Naive thymus-derived CD4-positive, alpha-beta T cell (primary cell): ENCODE measurements at places on chromosomes 1 and 21.
A peak's percentile ranks its signal among the peaks of the same experiment; 100 is the strongest.

- DNase-seq = no peak
Measured at GRCh38 chr21:36902793-36903192, 63.7 kb downstream of the HLCS start.

- no peak for DNase-seq
Measured at GRCh38 chr1:74853756-74854155, 120.8 kb downstream of the TYW3 start.

GRCh38 chr1:169568497-169568896, 17.8 kb downstream of the F5 start:
- DNase-seq = no peak

GRCh38 chr1:8014381-8014988, 11.6 kb downstream of the ERRFI1 start:
- DNase-seq = no peak

DNA sequence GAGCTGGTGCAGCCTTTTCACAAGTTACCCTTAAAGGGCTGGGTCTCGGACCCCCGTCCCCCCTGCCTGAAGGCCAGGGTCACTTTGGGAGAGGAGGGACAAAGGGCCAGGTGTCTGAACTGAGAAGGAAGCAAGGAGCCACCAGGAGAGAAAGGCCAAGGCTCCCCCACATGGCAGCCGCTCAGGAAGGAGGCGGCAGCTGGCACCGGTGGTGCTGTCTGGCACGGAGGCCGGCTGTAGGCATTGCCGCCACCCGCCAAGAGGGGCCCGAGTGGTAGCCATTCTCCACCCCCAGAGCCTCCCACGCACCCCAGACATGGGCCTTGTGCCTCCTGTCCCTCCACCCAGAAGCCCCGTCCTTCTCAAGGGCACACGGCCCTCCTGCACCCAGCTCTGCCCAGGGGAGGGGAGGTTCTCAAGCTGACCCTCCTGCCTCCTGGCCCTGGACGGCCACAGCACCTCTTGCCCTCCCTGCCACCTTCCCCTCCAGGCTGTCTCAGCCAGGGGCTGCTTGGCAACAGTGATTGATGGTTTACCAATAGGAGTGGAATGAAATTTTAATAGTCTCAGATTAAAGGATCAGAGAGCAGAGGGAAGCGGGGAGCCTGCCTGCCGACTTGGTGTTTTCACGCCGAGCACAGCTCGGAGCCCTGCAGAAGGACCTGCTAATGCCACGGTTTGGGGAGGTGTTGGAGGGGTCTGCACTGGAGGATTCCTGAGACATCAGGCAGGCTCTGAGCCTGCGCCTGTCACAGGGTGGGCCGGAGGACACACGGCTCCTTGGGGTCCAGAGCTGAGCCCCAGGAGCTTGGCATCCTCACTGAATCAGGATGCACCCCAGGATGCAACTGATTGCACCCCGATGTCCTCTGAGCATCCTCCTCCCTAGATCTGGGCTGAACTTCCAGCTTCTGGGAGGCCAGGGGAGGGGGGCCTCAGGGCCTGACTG, 211.9 kb upstream of the VAMP3 start:
- no peak for DNase-seq

- DNase-seq = no peak
Measured at GRCh38 chr1:40772146-40772955, 11.2 kb upstream of the KCNQ4 start.

DNA sequence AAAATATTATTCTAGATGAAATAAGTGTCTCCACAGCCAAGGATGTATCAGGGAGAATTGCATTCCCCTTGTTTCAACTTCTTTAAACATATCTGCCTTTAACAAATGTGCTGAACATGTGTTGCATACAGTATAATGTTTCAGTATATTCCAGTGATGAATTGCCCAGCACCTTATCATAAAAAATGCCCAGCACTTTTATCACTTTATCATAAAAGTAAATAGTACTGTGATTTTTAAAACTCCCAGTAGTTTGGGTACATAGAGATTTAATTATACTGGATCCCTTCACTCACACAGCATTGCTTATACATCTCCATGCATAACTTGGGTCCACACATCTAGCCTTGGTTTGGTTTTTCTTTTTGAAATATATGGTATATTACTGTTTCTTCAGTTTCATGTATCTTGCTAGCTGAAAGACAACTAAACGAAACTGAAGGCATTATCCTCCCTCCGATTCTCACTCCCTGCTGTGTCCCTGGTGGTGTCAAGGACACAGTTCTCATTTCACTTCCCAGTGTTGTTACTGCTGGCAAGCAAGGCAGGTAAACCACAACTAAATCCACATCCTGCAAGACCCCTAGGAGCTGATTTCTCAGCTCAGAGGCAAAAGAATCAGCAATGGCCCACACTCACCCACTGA, 118.2 kb upstream of the SLC44A3 start:
- no peak for DNase-seq

DNA sequence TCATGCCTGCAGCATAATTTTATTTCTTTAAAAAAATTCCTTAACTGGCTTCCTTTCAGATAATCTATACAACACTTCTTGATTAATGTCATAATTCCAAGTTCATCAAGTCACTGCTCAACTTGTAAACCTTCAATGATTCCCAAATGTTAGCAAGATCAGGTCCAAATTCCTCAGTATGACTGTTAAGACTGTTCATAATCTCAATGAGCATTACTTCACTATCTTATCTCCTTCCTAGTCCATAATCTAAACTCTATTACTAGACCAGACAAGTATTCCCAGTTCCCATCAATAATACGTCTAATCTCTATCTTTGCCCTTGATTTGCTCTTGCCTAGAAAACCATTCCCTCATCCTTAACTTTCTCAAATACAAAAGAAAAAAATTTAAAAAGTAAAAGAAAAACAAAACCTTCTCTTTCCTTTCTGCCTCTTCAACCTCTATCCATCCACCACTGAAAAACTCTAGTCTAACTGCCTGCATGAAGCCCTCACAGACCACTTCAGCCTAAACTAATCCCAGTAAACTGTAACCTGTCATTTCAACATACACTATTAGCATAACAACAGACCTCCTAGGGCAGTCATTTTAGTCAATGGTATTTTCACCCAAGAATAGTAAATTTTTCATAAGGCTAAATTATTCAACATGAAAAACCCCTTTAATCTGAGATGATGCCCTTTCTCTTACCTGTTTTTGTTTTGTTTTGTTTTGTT, 15.5 kb downstream of the LUZP1 start:
- no peak for DNase-seq

DNA sequence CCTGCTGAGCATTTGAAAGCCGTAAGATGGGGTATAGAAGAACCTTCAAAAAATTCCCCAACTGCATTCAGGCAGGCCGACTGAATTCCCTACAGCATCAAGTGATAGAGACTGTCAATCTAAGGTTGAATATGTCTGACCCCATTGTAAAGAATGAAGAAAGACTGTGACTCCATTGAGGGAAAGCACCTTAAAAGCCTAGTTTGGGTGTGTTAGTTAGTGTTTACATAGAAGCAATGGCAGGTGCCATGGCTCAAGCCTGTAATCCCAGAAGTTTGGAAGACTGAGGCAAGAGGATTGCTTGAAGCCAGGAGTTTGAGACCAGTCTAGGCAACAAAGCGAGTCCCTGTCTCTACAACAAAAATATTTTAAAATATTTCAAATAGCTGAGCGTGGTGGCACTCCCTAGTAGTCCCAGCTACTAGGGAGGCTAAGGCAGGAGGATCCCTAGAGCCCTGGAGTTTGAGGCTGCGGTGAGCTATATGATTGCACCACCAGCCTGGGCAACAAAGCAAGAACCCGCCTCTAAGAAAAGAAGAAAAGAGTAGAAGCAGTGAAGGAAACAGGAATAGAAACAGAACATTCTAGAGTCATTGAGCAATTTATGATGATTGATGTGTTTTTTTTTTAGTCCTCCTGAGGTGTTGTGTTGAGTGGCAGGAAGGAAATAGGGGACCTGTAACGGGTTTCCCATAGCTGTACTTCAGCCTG, 15.4 kb downstream of the POLR3GL start:
- peak; percentile 67 for DNase-seq

DNA sequence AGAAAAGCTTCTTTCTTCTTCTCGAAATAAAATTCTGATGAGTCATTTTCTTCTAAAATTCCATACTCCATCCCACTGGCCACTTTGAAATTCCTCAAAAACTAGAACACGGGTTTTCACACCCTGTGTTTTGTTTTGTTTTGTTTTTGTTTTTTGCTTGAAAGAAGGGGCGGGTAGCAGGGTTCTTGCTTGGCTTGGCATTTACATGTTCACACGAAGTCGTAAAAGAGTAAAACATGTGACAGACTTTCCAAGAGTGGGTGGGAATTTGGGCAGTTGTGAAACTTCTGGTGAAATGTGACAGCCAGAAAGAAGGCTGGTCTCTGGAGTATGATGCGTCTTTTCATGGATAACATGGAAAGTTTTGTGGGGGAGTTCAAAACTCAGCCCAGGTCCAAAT, 47.1 kb upstream of the FMN2 start:
- no peak for DNase-seq

DNA sequence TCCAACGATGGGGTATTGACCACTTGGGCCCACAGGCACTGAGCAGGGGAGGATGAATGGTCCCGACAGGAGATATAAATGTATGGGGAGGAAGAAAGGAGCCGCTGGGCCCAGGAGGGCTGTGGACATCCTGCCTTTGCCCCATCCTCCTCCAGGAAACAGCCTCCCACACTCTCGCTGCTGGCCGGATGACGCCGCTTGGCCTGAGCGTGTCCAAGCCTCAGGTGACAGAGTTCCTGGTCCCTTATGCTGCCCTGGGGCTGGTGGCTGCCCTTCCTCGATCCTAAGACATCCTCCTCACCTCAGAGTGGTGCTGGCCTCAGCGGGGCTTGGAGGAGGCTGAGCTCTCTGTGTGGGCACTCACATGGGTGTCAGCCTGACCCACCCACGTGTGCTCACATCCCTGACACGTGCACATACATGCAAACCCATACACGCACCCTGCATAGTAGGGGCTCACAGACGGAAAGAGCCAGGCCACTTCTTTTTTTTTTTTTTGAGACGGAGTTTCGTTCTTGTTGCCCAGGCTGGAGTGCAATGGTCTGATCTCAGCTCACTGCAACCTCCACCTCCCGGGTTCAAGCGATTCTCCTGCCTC, 5.9 kb upstream of the SERINC2 start:
- DNase-seq = no peak

DNA sequence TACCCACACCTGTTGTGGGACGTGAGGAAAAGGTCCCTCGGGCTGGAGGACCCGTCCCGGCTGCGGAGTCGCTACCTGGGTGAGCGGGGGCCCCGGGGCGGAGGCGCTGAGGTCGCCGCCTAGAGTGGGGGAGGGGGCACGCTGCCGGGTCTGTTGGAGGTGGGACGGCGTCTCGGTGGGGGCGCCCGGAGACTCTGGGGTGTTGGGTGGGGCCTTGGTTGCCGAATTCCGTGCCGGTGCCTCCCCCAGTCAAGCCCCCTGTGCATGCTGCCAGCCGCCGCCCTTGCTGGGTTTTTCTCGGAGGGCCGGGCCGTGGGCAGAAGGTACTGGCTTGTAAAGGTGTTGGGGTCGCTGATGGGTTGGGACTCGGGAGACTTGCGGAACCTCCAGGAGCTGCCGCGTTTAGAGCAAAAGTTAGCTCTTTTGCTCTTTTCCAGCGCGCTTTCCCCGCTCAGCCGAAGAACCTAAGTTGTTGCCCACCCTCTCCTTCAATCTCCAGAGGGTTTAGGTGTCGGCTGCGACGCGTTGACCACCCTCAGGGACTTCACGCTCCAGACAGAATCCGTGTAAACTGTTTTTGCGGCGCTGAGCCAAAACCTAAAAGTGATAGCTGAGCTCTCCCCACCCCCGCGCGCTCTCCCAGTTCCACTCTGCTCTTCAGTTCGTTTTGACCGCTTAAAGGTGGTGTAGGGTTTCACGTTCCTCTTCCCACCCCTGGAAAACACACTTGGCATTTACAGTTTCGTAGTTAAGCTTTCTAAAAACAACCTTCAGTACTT, at the start of gene MPC2:
MPC2 (minus strand) TSS at position 143 of the 779 bp plus-strand sequence. CDS start 1,231 bp downstream, outside the sequence.
- peak; percentile 70 for DNase-seq

- no peak for DNase-seq
Measured at GRCh38 chr1:26535201-26535600, 5.6 kb downstream of the RPS6KA1 start.

- DNase-seq = peak; percentile 86
Measured at GRCh38 chr1:116769561-116769977, 15.3 kb downstream of the CD2 start.

GRCh38 chr1:37482004-37482785, 7.8 kb downstream of the ZC3H12A start:
- no peak for DNase-seq

GRCh38 chr1:183968386-183968785, 69.1 kb downstream of the COLGALT2 start:
- DNase-seq = no peak

- no peak for DNase-seq
Measured at GRCh38 chr1:222047366-222047765, 305.5 kb upstream of the DUSP10 start.

DNA sequence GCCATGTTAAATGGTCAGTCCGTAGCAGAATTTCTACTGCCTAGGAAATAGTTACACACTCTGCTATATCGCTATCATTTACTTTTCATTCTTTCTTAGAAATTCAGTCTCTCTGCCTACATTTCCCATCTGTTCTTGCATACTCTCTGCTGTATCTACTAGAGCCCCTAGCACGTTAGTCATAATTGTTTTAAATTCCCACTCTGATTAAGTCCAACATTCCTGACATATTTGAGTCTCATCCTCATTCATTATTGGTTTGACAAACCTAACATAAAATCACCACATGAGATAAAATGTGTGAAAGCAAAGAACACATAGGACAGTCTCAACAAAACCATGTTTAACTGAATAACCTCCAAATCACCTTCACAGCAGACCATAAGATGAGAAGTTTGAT, 513.6 kb downstream of the PLPP3 start:
- no peak for DNase-seq

GRCh38 chr1:15141935-15142539, 11.5 kb upstream of the TMEM51 start:
- no peak for DNase-seq

DNA sequence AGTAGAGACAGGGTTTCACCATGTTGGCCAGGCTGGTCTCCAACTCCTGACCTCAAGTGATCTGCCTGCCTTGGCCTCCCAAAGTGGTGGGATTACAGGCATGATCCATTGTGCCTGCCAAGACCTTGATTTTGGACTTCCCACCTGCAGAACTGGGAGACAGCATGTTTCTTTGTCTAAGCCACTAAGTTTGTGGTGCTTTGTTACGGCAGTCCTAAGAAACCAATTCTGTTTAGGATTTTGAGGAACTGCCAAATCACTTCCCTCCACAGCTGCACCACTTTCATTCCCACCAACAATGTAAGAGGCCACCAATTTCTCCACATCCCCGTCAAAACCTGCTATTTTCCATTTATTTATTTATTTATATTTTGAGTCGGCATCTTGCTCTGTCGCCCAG, 46.1 kb downstream of the CHAF1B start:
- DNase-seq = no peak

- DNase-seq = no peak
Measured at GRCh38 chr1:7842517-7842916, 10.3 kb downstream of the UTS2 start.

GRCh38 chr1:201648907-201649721, 110.2 kb downstream of the NAV1 start:
- DNase-seq = no peak

- DNase-seq = no peak
Measured at GRCh38 chr1:245500546-245500945, 345.8 kb downstream of the KIF26B start.
